Activated CD8-positive, alpha-beta memory T cell treated with anti-CD3 and anti-CD28 coated beads for 24 hours (primary cell): ENCODE measurements at places on chromosomes 12 and 14.

DNA sequence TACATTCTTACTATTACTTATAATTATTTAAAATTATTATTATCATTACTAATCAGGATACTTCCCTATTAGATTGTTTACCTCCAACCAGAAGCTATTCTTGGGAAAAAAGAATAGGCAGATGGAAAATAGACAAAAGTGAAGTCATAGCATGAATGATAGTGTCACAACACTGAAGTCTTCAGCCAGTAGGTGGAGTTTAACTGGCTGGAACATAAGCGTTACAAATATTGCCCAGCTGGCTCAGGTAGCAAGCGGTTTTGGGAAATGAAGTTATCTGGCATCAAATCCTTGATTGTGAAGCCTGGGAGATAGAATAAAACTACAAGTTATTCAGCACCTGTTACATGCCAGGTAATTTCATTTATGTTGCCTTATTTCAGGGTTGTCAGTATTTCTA lies 762.9 kb downstream of the C12orf50 start:
- DNase-seq, result no peak

GRCh38 chr12:68798882-68799234 lies 9.1 kb upstream of the MDM2 start:
- peak; percentile 41 for DNase-seq

- DNase-seq, result no peak
Observed at GRCh38 chr12:52137746-52138145, 54.1 kb downstream of the KRT80 start.

DNA sequence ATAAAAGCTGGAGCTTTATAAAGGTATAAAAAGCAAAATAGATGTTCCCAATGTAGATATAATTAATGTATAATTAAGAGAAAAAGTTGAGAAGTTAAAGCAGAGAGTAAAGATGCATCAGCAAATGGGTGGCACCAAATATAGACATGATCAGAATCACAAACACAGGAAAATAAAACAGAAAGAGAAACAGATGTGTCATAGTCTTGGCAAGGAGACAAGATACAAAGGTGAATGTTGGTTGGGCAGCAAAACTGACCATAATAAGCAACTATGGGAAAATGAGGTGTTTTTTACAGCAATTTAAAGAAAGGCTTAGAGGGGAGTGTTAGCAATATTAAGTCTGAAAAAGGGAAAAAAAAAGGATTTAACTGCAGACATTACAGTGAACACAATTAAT lies 135.4 kb upstream of the CLEC14A start:
- no peak for DNase-seq

DNA sequence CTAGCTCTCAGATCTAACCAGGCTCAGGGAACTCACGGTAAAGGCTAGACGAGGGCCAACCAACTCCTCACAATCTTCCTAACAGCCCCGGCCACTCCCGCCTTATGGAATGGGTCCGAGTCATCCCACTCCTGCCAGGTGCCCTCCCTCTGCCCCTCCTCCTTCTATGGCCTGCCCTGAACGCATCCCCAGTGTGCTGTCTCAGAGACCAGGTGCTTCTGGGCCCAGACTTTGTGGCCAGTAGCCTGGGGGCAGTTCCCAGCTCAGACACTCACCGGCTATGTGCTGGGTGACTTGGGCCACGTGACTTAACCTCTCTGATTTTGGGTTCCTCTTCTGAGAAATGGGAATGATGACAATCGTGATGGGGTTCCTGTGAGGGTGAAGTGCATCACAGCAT lies 22.5 kb downstream of the PAPLN start:
- no peak for DNase-seq

GRCh38 chr12:99920353-99920960 lies 64.3 kb downstream of the ANKS1B start:
- DNase-seq, result no peak

GRCh38 chr14:30356438-30357202 lies 202.3 kb upstream of the G2E3 start:
- DNase-seq, result no peak
